Mesenchymal stem cell (in vitro differentiated cells and primary cell): ENCODE measurements at places on chromosomes 12 and 14.
A peak's percentile ranks its signal among the peaks of the same experiment; 100 is the strongest.

GRCh38 chr14:78048120-78048519 lies 122.1 kb upstream of the NRXN3 start:
- H3K36me3 ChIP-seq = no peaks in the 10 kb centered on the region
- H3K4me3 ChIP-seq = no peak overlapping the region
- DNase-seq = no peak

DNA sequence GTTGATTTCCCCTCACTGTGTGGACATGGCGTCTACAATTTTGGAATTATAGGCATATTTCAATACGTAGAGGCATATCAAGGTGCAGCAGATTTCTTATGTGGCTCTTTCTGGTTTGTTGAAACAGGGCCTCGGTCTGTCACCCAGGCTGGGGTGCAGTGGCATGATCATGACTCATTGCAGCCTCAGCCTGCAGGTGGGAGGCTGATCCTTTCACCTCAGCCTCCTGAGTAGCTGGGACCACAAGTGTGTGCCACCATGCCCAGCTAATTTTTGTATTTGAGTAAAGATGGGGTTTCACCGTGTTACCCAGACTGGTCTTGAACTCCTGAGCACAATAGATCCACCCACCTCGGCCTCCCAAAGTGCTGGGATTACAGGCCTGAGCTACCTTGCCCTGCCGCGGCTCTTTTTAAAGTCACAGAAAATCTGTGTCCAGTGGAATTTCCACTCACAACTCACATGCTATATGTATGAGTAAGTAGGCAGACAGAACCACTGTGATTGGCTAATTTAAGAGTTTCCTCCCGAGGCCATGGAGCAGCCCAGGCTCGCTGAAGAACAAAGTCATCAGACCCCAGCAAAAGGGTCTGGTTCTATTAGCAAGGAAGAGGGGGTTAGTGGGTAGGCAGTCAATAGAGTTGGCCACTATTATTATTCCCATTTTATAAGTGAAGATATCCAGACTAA lies 9.1 kb downstream of the GNG2 start:
- no peaks in the 10 kb centered on the region for H3K36me3 ChIP-seq
- peak; percentile 47 for DNase-seq
- H3K27ac ChIP-seq = no peak overlapping the region

- peaks cover 3% of the 10 kb centered on the region for H3K4me1 ChIP-seq
- H3K27me3 ChIP-seq = no peaks in the 10 kb centered on the region
- no peak for DNase-seq
- no peak overlapping the region for H3K4me3 ChIP-seq
Measured at GRCh38 chr12:45913631-45914030, 76.7 kb downstream of the SCAF11 start.

DNA sequence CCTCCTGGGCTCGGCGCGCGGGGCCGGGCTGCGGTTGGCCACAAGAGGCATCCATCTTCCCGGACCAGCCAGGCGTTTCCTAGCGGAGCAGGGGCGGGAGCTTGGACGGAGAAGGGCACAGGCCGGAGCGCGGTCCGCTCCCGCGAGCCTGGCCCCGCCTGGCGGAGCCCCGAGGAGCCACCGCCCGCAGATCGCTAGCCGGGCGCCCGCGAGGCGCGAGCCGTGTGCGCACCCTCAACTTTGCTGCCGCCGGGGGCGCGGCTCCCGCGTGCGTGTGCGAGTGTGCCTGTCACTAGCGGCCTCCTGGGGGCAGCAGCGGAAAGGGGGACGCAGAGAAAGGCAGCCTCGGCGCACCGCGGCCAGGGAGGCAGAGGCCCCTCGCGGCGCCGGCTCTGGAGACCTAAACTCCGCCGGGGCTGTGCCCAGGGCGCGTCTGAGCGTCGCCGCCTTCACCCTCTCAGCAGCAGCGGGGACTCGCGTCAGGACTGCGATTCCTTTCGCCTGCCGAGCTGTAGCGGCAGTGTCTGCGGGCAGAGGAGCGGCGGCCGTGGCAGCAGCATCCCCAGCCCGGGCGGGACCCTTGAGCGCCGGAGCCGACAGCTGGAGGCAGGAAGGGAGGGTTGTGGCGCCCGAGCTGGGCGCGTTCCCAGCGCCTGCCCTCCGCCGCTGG lies 644 bp upstream of the SRGAP1 start:
- peak overlapping the region; percentile 100 for H3K4me3 ChIP-seq
- H3K27ac ChIP-seq = peak overlapping the region; percentile 44
- H3K4me1 ChIP-seq = peaks cover 5% of the 10 kb centered on the region
- peak; percentile 94 for DNase-seq

- DNase-seq = peak; percentile 52
- no peak overlapping the region for H3K27ac ChIP-seq
- H3K4me1 ChIP-seq = no peaks in the 10 kb centered on the region
- H3K27me3 ChIP-seq = no peaks in the 10 kb centered on the region
Measured at GRCh38 chr14:63717702-63718101, 10.2 kb downstream of the SGPP1 start.

GRCh38 chr12:24049728-24050127 lies 100.3 kb upstream of the SOX5 start:
- no peaks in the 10 kb centered on the region for H3K36me3 ChIP-seq
- no peaks in the 10 kb centered on the region for H3K4me1 ChIP-seq
- no peaks in the 10 kb centered on the region for H3K27me3 ChIP-seq
- DNase-seq = no peak
- no peak overlapping the region for H3K4me3 ChIP-seq

DNA sequence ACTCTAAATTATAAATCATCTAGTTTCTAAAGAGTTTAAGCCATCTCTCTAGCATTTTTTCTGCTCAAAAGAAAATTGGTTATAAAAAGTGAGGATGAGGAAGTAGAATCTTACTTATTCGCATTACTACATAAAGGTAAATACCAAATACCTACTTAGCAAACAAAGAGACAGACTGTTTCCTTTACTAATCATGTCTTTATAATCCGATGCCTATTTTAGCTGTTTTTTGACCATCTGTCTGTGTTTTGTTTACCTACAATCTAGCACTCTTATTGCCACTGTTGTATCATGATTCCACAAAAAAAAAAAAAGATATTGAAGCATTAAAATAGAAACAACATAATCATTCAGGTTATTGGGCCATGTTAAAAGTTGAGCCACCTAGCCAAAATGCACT lies 396.2 kb downstream of the PAWR start:
- H3K4me3 ChIP-seq = no peak overlapping the region
- no peaks in the 10 kb centered on the region for H3K27me3 ChIP-seq
- H3K27ac ChIP-seq = no peak overlapping the region
- no peaks in the 10 kb centered on the region for H3K36me3 ChIP-seq
- DNase-seq = no peak

DNA sequence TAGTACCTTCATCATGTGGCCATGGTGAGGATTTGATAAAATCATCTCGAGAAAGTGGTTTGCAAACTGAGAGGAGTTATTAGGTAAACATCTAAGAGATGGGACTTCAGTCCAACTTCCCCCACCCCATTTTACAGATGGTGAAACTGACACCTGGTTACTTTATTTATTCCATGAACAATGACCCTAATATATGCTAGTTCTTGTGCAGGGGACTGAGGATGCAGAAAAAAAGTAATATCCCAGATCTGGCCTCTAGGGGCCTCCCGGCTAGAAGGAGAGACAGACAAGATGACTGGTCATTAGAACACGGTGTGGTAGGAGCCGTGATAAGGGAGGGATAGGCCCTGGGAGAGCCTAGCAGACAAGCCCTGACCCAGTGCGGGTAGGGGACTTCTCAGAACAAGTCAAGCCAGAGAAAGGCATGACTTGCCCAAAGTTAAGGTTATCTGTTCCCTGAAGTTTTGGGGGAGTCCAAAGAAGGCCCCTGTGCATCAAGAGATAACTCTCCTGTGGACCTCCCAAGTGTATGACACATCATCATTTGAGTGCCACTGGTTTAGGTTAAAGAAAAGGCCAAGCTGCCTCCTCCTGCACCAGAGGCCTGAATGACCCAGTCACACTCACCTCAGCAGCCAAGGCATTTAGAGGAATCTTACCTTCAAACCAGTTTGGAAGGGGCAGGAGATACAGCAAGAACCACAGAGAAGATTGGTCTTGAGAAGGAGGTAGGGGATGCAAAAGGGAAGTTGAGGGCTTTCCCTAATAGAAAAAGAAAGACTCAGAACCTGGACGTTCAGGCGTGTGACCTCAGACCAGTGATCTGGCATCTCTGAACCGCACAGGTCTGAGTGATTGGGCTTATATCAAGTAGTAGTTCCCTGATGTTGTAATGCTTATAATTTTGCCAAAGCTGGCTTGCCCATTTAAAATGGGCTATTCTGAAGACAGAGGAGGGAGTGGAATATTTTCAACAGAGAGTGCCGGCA lies 1.6 kb downstream of the CMKLR1 start:
- H3K36me3 ChIP-seq = no peaks in the 10 kb centered on the region
- H3K4me1 ChIP-seq = peaks cover 23% of the 10 kb centered on the region
- H3K27me3 ChIP-seq = no peaks in the 10 kb centered on the region
- H3K27ac ChIP-seq = no peak overlapping the region
- H3K4me3 ChIP-seq = peak overlapping the region; percentile 56

DNA sequence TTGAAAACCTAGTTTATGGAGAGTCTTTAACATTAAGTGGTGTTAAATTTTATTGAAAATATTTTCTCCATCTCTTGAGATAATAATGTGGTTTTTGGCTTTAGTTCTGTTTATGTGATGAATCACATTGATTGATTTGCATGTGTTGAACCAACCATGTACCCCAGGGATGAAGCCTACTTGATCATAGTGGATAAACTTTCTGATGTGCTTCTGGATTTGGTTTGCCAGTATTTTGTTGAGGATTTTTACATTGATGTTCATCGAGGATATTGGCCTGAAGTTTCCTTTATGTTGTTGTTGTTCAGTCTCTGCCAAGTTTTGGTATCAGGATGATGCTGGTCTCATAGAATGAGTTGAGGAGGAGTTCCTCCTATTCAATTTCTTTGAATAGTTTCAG lies 222.6 kb downstream of the ADAMTS20 start:
- H3K27me3 ChIP-seq = no peaks in the 10 kb centered on the region
- no peaks in the 10 kb centered on the region for H3K4me1 ChIP-seq
- no peak for DNase-seq
- no peak overlapping the region for H3K27ac ChIP-seq

- no peak overlapping the region for H3K4me3 ChIP-seq
- no peaks in the 10 kb centered on the region for H3K36me3 ChIP-seq
- no peak overlapping the region for H3K27ac ChIP-seq
- DNase-seq = no peak
- H3K4me1 ChIP-seq = no peaks in the 10 kb centered on the region
Measured at GRCh38 chr14:36450550-36450949, 69.5 kb downstream of the NKX2-1 start.

GRCh38 chr12:27555361-27555760 lies 31.4 kb downstream of the PPFIBP1 start:
- no peak overlapping the region for H3K27ac ChIP-seq
- no peaks in the 10 kb centered on the region for H3K27me3 ChIP-seq
- no peak for DNase-seq
- peaks cover 13% of the 10 kb centered on the region for H3K4me1 ChIP-seq
- H3K4me3 ChIP-seq = no peak overlapping the region

- no peaks in the 10 kb centered on the region for H3K27me3 ChIP-seq
- no peak for DNase-seq
- H3K36me3 ChIP-seq = no peaks in the 10 kb centered on the region
- no peak overlapping the region for H3K27ac ChIP-seq
Measured at GRCh38 chr12:67439611-67440010, 170.5 kb downstream of the CAND1 start.

DNA sequence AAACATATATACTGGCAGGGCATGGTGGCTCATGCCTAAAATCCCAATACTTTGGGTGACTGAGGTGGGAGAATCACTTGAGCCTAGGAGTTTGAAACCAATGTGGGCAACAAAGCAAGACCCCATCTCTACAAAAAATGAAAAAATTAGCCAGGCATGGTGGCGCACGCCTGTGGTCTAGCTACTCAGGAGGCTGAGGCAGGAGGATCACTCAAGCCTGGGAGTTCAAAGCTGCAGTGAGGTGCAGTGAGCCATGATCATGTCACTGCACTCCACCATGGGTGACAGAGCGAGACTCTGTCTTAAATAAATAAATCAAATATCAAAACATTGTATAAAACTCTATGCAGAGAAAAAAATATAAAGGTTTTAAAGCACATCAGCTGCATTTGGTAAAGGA lies 5.2 kb downstream of the FMNL3 start:
- no peak overlapping the region for H3K27ac ChIP-seq
- peaks cover 18% of the 10 kb centered on the region for H3K4me1 ChIP-seq
- no peaks in the 10 kb centered on the region for H3K27me3 ChIP-seq
- H3K36me3 ChIP-seq = no peaks in the 10 kb centered on the region
- no peak for DNase-seq

- H3K27me3 ChIP-seq = no peaks in the 10 kb centered on the region
- peaks cover 47% of the 10 kb centered on the region for H3K36me3 ChIP-seq
- no peak overlapping the region for H3K4me3 ChIP-seq
- H3K27ac ChIP-seq = no peak overlapping the region
- H3K4me1 ChIP-seq = no peaks in the 10 kb centered on the region
- peak; percentile 21 for DNase-seq
Measured at GRCh38 chr12:109169686-109170085, 53.3 kb downstream of the ACACB start.

GRCh38 chr12:130956456-130957303 lies 3.0 kb downstream of the ADGRD1 start:
- no peaks in the 10 kb centered on the region for H3K4me1 ChIP-seq
- DNase-seq = no peak
- H3K27me3 ChIP-seq = peaks cover 16% of the 10 kb centered on the region
- H3K4me3 ChIP-seq = no peak overlapping the region
- H3K27ac ChIP-seq = no peak overlapping the region
- H3K36me3 ChIP-seq = no peaks in the 10 kb centered on the region

DNA sequence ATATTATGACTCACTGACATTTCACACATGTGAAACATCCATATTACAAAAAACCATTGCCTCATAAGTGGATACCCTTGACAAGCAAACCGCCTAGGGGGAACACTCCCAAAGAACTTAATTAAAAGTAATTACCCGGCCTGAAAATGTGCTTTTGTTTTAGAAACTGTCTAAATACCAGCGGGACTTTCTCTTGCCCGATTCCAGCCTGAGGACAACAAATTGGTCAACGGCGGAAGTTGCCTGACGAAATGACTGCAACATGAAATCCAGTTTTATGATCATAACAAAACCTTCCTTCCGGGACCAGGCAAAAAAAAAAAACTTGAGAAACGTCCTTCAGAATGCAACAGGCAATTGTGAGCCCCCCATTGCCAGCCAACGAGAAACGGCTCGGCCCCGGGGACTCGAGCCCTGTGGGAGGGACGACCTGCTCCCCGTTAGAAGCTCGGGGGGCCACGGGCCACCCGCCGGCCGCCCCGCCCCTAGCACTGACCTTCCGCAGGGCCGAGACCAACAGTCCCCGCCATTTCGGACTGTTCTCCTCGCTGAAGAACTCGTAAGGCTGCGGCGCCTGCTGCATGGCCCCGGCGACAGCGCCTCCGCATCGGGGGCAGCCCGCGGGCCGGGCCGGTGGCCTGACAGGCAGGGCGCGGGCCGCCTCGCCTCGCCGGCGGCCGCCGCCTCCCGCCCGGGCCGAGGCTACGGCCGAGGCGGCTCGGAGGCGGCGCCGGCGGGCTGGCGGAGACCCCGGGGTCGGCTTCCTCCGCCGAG lies 490 bp downstream of the SOS2 start:
- H3K27ac ChIP-seq = peak overlapping the region; percentile 56
- H3K27me3 ChIP-seq = no peaks in the 10 kb centered on the region
- H3K4me3 ChIP-seq = peak overlapping the region; percentile 83
- DNase-seq = peak; percentile 80
- peaks cover 4% of the 10 kb centered on the region for H3K36me3 ChIP-seq

- H3K36me3 ChIP-seq = no peaks in the 10 kb centered on the region
- H3K4me3 ChIP-seq = no peak overlapping the region
- no peaks in the 10 kb centered on the region for H3K4me1 ChIP-seq
- no peaks in the 10 kb centered on the region for H3K27me3 ChIP-seq
Measured at GRCh38 chr12:25835385-25835784, 123.1 kb upstream of the RASSF8 start.

GRCh38 chr12:124424516-124424905 lies 129.6 kb downstream of the RFLNA start:
- peaks cover 54% of the 10 kb centered on the region for H3K36me3 ChIP-seq
- H3K4me3 ChIP-seq = no peak overlapping the region
- H3K27ac ChIP-seq = no peak overlapping the region
- DNase-seq = no peak
- no peaks in the 10 kb centered on the region for H3K27me3 ChIP-seq
- H3K4me1 ChIP-seq = peaks cover 69% of the 10 kb centered on the region
